Stimulated activated CD4-positive, alpha-beta T cell treated with anti-CD3 and anti-CD28 coated beads, Interleukin-2, amount 100 ng/mL, for 48 hours (primary cell): ENCODE measurements at places on chromosomes 3 and 15.

DNA sequence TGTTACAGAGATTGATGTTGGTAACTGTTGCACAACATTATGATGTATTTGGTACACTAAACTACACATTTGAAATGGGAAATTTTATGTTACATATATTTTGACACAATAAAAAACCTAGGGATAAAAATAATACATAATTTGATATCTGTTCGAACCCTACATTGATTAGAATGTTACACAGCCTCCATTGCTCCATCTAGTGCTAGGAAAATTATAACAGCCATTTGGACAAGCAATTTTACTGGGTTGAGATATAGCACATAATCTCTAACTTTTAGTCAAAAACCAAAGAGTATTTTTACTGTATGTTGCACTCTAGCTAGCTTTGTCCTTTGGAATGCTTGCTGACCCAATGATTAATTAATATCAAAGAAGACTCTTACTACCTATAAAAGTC is 108.1 kb downstream of the LSAMP start:
- DNase-seq, result no peak

- DNase-seq, result no peak
Measured at GRCh38 chr3:148551767-148552260, 145.9 kb upstream of the AGTR1 start.

- DNase-seq, result no peak
Measured at GRCh38 chr3:125033135-125033534, 22.7 kb downstream of the HEG1 start.

GRCh38 chr15:68930268-68931022 is at the start of gene SPESP1:
SPESP1 (plus strand) TSS chr15:68930525; CDS start chr15:68930654, 129 bp downstream.
- DNase-seq, result peak; percentile 21

DNA sequence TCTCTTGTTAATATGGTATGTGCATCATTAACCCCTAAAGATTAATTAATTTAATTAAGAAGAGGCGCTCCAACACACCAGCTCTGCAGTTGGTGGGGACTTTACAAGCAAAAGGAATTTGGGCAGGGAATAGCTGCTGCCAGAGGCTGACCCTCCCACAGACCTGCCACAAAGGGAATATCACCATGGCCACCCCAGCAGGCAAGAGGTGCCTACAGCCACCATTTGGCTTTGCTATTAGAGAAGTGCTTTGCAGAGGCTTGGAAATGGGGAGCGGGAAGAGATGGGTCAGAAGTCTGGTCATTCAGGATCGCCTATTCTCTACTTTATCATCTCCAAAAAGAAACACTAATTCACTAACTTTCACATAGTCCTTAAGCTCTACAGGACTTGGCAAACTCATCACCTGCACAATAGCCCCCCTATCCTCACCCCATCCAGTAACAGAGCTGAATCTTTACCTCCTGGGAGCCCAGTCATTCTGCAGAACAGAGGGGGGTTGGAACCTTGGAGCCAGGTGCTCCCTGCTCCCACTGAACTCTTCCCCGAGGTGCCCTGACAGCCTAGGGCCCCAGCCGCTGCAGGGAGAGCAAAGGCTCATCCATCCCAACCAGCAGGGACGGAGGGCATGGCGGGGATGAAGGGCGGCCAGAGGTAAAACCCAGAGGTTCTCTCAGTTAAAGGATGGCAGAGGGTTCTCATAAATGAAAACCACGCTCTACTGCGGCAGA is 29.7 kb downstream of the LRIG1 start:
- no peak for DNase-seq
